ENCODE measurements at places on chromosomes 12 and 14. TPM values are rescaled to one million over a fixed set of nuclear protein-coding genes. Genes with fewer than 3 reads are reported as not detected.
A peak's percentile ranks its signal among the peaks of the same experiment; 100 is the strongest.

Gene MYF5
- not detected for total RNA-seq

Gene THTPA
- total RNA-seq = 21.0 TPM

Gene TAS2R42
- total RNA-seq = not detected

GRCh38 chr12:40502322-40502721 is 189.9 kb upstream of the CNTN1 start:
- no peak overlapping the region for H3K4me3 ChIP-seq
- H3K4me1 ChIP-seq = no peaks in the 10 kb centered on the region
- no peak overlapping the region for H3K27ac ChIP-seq

- peaks cover 7% of the 10 kb centered on the region for H3K4me1 ChIP-seq
- H3K27me3 ChIP-seq = no peaks in the 10 kb centered on the region
- no peak overlapping the region for H3K4me3 ChIP-seq
- H3K36me3 ChIP-seq = no peaks in the 10 kb centered on the region
- no peak for DNase-seq
- no peak overlapping the region for H3K27ac ChIP-seq
Observed at GRCh38 chr12:93889516-93890212, 212.5 kb downstream of the CRADD start.

- no peak overlapping the region for H3K27ac ChIP-seq
- H3K27me3 ChIP-seq = no peaks in the 10 kb centered on the region
- H3K36me3 ChIP-seq = no peaks in the 10 kb centered on the region
- no peak overlapping the region for H3K4me3 ChIP-seq
Observed at GRCh38 chr14:106578481-106578880, 1052.1 kb downstream of the TMEM121 start.

DNA sequence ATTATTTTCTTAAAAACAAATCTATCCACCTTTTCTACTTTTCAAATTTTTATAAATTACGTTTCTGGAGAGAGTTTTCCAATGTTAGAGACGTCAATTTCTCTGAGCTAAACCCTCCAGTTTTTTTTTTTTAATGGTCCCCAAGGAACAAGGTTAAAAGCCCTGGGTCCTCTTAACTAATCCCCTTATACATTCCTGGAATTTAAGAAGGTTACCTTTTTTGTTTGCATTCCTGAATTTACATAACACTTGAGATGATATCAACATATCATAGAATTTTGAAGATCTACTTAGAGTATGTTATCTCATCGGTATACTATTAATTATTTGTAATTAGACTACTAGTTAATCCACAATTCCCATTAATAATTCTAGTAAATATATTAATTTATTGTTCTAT is 662.2 kb upstream of the LRFN5 start:
- no peak overlapping the region for H3K27ac ChIP-seq
- H3K27me3 ChIP-seq = no peaks in the 10 kb centered on the region
- no peak for DNase-seq
- no peak overlapping the region for H3K4me3 ChIP-seq
- H3K36me3 ChIP-seq = no peaks in the 10 kb centered on the region

- peak within 1 kb of the TSS; percentile 59 for H3K4me3 ChIP-seq
- H3K4me1 ChIP-seq = peaks cover 6% of the 10 kb centered on the region
- no peaks in the 10 kb centered on the region for H3K36me3 ChIP-seq
- peak; percentile 97 for DNase-seq
Observed at GRCh38 chr12:52050758-52051541, at the start of gene NR4A1. Gene NR4A1 (plus strand): TSS chr12:52051442. CDS start chr12:52054329, 2,887 bp downstream.

Data from breast epithelium (tissue), 4 donors.